ENCODE measurements at places on chromosomes 4 and X.

GRCh38 chr4:7790999-7791398 lies 148.7 kb downstream of the AFAP1 start:
- DNase-seq = no peak

GRCh38 chr4:117467404-117467803 lies 382.0 kb upstream of the TRAM1L1 start:
- no peak for DNase-seq

DNA sequence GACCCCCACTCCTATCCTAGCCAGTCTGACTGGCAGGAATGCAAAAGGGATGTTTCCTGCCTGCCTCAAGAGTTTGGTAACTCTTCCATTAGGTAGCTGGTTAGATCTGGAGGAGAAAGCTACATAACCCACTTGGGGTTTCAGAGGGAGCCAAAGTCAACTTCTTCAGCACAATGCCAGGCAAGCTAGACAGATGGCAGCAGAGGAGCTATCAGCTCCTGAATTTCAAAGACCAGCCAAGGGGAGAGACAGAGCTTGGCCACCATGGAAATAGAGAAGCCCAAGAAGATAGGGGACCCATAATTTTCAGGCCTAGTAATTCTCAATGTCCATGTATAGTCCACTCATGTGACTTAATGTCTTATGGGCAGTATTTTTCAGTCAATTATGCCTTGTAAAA lies 56.4 kb downstream of the PGRMC1 start:
- no peak for DNase-seq

DNA sequence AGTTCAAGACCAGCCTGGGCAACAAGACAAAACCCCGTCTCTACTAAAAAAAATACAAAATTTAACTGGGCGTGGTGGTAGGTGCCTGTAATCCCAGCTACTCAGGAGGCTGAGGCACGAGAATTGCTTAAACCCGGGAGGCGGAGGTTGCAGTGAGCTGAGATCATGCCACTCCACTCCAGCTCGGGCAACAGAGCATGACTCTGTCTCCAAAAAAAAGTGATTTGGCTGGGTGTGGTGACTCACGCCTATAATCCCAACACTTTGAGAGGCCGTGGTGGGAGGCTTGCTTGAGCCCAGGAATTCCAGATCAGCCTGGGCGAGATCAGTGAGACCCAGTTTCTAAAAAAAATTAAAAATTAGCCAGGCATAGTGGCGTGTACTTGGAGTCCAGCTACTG lies 4.1 kb downstream of the OPHN1 start:
- no peak for DNase-seq

GRCh38 chr4:181741513-181741912 lies 501.7 kb upstream of the TENM3 start:
- no peak for DNase-seq

DNA sequence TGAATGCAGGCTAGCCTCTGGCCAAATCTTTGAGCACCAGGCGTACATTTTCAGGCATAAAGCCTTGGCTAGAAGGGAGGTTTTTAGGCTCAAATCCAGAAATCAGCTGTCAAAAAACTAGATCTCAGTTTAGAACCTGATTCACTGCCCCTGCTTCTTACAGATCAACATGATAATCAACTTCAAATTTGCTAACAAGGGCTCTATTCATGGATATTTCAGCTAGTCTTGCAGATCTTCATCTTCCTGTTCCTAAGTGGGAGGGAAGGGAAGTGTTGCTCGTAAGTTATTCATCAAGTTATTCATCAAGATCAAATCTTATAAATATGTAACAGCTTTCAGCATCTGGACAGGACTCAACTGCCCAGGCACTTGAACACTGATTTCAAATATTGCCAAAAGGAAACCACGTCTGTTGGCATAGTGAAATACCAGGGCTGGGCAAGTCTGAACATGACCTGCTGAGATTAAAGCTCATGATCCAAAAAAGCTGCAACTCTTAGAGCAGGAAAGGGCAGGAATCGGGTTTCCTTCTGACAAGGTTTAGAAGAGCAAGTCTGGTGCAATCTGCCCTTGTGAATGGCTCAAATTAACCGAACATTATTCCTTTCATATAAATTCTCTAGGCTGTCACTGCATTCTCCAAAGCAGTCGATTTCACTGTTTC lies 200.3 kb downstream of the PDGFC start:
- no peak for DNase-seq

GRCh38 chr4:172962564-172963353 lies 205.9 kb upstream of the GALNT7 start:
- DNase-seq = no peak

GRCh38 chr4:165331823-165332222 lies 4.4 kb downstream of the MSMO1 start:
- no peak for DNase-seq

DNA sequence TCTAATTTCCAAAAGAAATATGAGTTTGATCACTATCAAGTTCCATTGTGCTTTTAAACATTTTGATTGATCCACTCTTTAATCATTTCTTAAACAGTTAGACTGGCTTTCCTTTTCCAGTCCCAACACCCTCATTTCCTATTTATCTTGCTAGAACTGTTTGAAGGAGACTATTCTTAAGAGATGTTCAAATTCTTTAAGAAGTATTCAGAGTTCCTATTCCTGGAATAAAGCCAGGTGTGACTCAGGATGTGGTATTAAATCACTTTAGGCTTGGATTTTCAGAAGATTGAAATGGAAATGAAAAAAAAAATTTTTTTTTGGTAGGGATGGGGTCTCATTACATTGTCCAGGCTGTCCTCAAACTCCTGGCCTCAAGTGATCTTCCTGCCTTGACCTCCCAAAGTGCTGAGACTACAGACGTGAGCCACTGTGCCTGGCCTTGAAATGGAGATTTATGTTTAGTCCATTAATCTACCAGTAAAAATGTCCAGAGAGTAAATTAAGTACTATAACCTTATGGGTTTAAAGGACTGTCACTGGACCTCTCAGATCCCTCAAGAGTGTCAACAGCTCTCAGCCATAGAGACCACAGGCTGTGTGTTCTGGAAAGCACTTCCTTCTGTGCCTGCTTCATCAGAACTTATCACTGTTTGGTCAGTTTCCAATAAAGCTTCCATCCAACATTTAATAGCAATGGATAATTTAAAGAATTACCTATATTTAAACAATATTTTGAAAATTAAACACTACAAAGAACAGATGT lies 90.7 kb downstream of the CDS1 start:
- DNase-seq = no peak

DNA sequence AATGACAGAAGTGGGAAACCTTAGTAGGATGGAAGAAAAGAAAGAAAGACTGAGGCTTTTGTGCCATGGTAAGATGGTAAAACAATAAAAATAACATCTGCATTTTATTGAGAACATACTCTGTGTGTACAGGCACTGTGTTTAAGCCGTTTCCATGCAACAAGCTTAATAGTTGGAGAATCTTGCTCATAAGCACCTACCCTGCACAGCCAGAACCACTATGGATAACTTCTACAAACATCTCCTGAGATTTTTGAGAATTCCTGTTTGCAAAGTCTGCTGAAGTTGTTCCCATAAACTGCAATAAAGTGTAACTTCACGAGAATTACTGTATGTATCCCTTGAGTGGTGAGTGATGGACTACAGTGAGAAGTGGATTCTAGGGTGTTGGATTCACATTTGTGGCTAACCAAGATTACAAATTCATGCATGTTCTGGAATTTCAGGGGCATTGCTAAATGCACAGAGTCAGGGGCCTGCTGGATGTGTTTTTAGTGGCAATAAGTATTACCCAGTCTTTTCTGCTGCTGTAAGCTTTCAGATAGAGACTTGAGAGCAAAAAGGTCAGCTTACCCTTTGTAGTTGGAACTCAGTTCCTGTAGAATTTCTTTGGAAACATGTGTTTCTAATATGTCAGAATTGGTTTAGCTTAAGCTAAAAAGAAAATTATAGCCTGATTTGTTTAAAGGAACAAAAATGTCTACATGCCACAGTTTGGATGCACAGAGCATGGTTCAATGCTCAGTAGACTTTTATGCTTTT lies 132.5 kb downstream of the AFF1 start:
- DNase-seq = no peak

DNA sequence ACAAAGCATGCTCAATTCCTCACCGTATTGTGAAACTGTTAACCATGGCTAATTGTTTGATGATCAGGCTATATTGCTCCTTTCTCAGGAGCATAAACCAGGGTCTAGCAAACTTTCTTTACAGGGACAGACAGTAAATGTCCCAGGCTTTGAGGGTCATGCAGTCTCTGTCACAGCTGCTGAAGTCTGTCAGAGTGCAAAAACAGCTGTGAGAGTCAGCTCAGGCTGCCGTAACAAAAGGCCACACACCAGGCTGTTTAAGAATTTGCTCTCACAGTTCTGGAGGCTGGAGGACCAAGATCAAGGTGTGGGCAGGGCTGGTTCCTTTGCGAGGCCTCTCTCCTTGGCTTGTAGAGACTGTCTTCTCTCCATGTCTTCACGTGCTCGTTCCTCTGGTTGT lies 75.6 kb downstream of the GPR143 start:
- no peak for DNase-seq

GRCh38 chr4:105666693-105667092 lies 41.8 kb downstream of the INTS12 start:
- DNase-seq = no peak

GRCh38 chr4:95095348-95095974 lies 337.7 kb downstream of the BMPR1B start:
- no peak for DNase-seq

DNA sequence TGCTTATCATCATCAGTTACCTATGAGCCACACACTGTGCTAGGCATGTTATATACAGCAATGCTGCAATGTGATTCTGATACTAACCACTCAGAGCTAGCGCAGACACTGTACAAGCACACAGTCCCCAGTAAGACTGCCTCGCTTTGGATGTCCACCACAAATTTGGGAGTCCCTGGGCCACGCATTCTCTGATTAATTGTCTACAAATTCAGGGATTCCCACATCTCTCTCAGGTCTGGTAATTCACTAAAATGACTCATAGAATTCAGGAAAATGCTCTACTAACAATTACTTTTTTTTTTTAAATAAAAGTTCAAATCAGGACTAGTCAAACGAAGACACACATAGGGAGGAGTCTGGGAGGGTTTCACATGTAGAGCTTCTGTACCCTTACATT lies 652.1 kb upstream of the AADAT start:
- no peak for DNase-seq

DNA sequence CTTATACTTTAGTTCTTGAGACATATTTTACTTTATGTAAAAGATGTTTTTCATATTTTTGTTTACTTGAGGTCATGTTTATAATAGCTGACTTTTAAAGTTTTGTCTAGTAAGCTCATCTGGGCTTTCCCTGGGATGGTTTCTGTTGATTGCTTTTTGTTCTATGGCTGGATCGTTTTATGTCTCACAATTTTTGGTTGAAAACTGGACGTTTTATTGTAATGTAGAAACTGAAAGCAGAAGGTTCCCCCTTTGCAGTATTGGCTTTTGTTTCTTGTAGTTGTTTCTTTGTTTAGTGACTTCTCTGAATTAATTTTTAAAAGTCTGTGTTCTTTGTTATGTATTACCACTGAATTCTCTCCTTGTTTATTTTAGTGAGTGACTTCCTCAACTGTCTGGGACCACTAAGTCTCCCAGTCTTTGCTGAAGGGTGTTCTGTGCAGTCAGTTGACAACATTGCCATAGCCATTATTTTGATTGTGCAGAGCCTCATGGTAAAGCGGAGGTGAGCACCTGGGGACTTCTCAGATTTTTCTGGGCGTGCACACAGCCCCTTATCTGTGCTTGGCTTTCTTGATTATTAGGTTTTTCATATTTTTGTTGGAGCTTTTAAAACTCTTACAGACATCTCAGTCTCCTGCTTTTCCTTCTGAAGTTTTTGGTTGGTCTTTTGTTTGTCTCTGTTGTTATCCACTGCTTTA lies 31.0 kb downstream of the KDM6A start:
- DNase-seq = no peak

DNA sequence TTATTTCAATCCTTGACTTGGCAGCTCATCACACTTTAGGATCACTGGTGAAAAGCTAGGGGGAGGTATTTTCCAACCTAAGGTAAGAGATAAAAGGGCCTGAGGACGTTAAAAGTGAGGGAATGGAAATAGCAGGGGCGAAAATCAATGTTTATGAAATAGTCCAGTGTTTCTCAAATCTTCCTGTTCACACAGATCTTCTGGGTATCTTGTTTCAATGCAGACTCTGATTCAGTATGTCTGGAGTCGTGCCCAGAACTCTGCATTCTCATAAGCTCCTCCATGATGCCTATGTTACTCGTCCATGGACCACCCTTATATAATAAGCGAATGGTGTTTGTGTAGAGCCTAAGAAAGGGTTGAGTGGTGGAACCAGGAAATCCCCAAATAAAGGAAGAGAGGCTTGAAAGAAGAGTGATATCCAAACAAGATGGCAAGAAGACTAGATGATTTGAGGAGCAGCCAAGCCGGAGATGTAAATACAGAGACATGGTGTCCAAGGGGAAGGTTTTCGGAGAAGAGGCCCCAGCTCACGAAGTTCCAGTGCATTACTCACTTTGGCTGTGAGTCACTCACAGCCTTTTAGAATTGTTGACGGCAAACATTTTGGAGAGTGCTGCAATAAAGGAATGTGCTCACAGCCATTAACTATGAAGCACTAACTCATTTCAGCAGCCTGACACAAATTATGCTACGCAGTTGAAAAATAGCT lies 215.6 kb upstream of the PPARGC1A start:
- no peak for DNase-seq

- no peak for DNase-seq
Observed at GRCh38 chrX:1593286-1594271, 2.2 kb downstream of the AKAP17A start.

DNA sequence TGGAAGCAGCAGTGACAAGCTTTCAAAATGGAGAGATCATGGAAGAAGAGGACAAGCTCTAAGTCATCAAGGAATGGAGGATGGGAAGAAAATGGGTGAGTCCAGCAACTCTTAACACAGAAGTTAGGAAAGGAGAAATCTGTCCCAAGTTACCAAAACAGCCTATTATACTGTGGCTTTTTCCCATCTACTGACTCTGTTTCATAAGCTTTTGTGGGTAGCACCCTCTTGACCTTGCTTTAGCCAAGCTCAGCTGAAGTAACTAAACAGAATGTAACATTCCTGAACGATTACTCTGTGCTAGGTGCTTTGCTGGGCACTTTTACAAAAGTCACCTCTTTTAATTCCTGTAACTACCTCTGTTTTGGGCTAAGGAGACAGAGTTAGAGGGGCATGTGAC lies 54.9 kb downstream of the MAP7D2 start:
- no peak for DNase-seq

- no peak for DNase-seq
Observed at GRCh38 chr4:18722748-18723191, 701.2 kb upstream of the LCORL start.

GRCh38 chrX:87105131-87105530 lies 412.5 kb upstream of the KLHL4 start:
- DNase-seq = no peak

DNA sequence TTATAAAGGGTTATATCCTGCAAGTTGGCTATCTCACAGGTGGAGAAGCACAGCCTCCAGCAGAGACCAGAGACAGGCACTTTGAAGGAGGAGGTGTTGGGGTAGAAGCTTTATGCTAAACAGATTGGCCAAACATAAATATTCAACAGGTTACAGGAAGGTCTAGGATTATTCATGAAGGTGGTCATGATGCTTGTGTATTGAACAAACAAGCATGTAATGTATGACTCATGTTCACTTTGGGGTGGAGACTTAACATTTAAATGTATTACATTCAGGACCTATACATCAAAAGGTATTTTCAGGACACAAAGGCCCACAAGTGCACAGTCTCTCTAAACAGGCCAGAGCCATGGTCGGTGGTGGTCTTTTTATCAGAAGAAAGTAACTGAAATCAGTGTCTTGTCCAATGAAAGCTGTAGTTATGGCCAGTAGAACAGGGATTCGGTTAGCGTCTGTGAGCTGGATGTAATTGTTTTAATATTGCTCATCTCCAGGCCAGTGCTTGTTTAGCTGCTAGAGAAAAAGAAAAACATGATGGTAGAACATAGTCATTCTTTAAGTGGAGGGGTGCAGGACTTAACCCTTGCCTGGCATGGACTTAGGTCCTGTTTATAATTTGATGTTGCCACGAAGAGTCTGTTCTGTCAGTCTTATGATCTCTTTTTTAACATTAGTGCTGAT lies 555.2 kb upstream of the PCDH10 start:
- no peak for DNase-seq

All from activated CD8-positive, alpha-beta memory T cell treated with anti-CD3 and anti-CD28 coated beads for 24 hours (primary cell).